ENCODE measurements at places on chromosomes 1 and 21.

DNA sequence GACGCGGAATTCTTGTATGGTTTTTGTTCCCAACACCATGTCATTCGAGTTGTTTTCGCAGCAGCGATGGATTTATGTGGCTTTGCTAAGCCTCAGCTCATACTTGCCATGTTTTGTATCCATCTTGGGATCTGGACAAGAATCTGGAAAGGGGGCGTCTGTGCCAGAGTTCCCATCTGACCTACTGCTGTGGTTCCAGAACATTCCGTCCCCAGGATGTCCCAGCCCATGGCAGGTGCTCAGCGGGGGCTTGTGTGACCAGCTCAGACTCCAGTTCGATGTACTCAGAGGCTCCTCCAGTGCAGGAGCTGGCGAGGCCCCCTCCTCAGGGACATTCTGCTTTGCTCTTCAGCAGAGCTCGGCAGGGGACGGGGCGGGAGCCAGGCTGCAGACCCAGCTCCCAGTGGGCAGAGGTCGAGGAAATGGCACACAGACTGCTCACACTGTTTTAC is 24.0 kb upstream of the ADARB1 start:
- no peak for DNase-seq

DNA sequence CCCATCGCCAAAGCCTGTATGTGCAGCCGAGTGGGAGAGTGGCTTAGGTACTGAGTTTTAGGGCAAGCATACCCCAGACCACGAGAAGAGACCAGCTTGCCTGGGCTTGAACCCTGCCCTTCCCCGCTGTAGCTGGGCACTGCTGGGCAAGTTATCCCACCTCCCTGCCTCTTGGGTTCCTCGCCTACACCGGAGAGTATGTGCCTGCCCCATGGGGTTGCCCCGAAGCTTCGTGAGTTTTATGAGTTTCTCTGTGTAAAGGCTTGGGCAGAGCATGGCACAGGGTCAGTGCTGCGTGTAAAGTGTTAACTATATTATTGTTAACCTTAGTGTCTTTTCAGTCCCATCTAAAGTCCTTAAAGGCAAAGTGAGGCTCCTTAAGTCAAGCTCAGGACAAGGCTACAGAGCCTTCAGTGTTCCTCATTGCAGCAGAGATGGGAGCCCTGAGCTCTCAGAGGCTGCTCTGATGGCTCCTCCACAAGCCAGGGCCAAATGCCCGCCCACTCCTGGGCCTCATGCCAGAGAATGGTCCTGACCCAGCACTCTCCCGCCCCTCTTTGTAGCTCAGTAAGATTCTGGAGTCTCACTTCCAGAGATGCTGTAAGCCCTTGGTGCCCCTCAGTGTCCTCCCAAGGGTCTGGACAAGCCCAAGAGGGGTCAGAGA is 37.0 kb upstream of the KCNA10 start:
- DNase-seq: no peak

DNA sequence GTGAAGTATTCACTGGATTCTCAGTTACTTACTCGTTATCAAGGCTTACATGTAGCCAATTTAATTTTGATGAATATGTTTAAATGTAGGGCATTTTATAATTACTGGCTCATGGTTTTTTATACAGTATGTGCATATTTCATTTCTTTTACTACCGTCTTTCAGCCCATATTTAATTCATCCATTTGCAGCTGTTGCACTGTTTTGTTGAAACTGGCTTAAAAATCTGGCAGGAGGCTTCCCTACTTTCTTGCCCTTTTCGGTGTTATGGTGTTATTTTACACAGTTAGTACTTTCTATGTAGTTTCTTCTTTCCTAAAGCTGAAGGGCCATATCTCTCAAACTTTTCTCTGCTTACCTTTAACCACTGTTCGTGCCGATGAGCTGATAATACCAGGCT is 54.2 kb downstream of the ITSN1 start:
- DNase-seq: no peak

GRCh38 chr1:47751193-47751592 is 246.0 kb downstream of the TRABD2B start:
- peak; percentile 98 for DNase-seq

- DNase-seq: no peak
Observed at GRCh38 chr1:62357916-62358315, 38.7 kb upstream of the KANK4 start.

DNA sequence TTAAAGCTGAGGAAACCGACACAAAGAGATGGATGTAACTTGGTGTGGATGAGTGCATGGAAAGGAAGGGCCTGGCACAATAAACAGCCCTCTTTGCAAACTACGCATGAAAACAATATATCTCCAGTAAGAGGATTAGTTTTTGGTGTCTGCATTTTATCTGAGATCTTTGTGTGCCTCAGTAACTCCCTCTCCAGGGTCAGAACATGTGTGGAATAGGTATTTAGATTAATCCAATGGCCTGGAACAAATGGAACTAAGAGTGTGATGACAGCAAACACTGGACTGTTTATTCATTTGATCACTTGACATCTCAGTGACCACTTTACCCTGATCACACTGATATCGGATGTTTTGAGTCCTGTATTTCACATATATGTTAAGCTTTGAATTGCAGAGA is 45.3 kb downstream of the AKNAD1 start:
- no peak for DNase-seq

DNA sequence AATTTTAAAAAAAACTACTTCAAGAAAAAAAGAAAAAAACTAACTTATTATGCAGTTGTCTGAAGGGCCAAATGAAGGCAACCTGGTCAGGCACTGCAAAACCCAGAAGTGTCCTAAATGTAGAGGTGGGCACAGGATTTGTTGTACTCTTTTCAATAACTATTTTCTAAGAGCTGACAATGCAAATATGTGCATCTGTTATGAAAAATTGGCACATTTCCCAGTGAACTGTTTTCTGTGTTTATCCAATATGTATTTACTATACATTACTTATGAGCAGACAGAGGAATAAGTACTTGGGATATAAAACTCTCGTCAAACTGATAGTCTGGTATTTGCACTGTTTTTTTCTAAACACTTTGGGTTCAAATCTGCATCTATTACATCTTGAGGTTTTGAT is 188.0 kb upstream of the C21orf91 start:
- no peak for DNase-seq

- peak; percentile 88 for DNase-seq
Observed at GRCh38 chr1:48644905-48645605, 131.6 kb downstream of the BEND5 start.

- no peak for DNase-seq
Observed at GRCh38 chr1:184648856-184649201, 105.8 kb downstream of the EDEM3 start.

DNA sequence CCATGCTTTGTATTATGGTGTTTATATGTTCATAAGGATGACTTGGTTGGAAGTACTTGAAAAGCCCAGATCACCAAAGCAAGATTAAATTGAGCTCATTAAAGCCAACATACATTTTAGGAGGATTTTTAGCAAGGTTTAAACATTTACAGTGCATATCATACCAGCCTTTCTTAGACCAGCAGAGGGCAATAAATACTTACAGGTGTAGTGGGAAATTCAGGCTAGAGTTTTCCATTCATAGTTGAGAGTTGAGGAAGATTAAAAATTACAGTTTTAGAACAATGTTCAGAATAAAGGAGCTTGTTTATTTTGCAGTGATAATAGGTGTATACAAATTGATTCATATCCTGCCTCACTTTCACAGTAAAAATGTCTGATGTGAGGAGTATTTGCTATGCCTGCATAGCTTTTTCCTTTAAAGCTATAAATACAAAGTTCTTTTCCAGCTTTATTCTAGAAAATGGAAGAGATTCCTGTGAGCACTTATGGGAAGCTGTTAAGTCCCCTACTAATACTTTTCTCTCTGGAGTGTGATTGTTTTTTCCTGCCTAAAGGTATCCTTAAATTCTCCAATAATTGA is 35.3 kb downstream of the DTL start:
- peak; percentile 3 for DNase-seq

DNA sequence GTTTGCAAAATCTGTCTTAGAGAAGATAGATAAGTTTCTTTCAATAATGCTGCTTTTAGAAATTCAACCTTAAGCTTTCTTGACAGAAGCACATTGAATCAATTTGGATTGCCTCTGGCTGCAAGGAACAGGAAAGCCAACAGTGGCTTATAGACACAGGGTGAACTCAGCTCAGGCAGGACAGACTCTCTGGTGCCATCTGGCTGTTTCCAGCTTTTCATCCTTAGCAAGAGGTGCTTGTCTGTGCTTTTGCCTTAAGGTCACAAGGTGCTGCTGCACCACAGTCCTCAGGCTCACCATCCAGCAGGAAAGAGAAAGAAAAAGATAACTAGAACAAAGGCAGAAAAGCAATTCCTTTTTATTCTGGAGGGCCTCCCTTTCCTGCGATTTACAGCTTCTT is 93.7 kb upstream of the ETS2 start:
- DNase-seq: peak; percentile 16

- DNase-seq: no peak
Observed at GRCh38 chr1:213858581-213858980, 129.2 kb upstream of the PROX1 start.

DNA sequence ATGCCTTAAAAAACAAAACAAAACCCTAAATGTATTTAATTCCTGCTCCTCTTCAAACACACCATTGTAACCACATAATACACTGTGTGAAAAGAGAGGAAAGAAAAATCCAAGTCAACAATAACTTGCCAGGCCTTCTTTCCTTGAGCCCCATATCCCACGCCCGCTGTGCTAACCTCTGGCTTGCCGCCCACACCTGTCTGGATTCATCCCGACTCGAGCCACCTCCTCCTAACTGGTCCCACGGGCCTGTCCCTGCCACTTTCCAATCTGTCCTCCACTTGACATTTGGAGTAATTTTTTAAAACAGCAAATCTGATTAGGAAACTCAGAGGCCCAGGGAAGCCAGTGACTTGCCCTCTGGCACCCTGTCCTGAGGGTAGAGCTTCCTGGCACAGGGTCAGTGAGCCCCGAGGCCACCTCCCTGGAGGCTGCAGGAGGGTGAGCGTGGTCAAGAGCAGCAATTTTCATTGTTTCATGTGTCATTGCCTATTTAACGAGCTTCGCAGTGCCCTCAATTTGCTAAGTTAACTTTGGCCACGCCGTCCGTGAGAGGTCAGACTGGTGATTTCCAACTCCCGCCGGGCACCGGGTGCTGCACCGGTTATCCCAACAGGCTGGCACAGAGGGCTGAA is 54.1 kb downstream of the B3GALT5 start:
- DNase-seq: no peak

GRCh38 chr1:29807689-29808088 is 571.4 kb downstream of the PTPRU start:
- DNase-seq: no peak

- DNase-seq: no peak
Observed at GRCh38 chr1:66757722-66758240, 5.5 kb downstream of the DYNLT5 start.

GRCh38 chr1:57474137-57474750 is 50.4 kb upstream of the DAB1 start:
- DNase-seq: no peak

- DNase-seq: no peak
Observed at GRCh38 chr1:242873661-242874060, 349.2 kb upstream of the PLD5 start.

GRCh38 chr1:163924041-163924440 is 602.3 kb downstream of the NUF2 start:
- DNase-seq: no peak

- no peak for DNase-seq
Observed at GRCh38 chr1:234918961-234919761, 209.5 kb downstream of the TOMM20 start.

GRCh38 chr21:41497008-41497407 is 10.9 kb downstream of the TMPRSS2 start:
- DNase-seq: no peak

DNA sequence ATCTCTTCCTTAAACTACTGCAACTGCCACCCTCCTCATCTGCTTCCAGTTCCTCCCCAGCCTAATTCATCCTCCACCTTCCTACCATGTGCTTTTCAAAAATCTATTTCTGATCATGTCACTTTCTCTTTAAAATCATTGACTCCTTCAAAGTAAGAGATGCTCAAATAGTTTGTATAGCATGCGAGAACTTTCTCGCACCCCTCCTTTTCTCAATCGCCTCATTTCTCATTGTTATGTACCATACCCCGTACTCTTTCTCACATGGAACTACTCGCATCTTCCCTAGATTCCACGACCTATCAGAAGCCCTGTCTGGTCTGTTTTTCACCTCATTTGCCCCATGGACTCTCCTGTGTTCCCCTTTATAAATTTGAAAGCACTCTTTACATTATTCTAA is 238.2 kb downstream of the NRIP1 start:
- no peak for DNase-seq

DNA sequence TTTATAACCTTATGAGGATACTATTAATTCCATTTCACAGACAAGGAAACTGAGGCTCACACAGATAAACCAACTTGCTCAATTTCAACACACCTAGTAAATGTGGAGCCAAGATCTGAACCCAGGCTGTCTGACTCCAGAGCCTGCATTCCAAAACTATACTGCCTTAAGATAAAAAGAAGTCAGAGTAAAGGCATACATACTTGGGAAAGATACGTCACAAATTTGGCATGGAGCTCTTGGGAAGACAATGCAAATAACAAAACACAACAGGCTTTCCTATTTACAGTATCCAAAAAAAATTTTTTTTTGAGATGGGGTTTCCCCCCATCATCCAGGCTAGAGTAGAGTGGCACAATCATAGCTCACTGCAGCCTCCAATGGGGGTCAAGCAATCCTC is 5.9 kb downstream of the AKT3 start:
- DNase-seq: no peak

- DNase-seq: peak; percentile 46
Observed at GRCh38 chr1:233057836-233058235, 107.4 kb downstream of the NTPCR start.

DNA sequence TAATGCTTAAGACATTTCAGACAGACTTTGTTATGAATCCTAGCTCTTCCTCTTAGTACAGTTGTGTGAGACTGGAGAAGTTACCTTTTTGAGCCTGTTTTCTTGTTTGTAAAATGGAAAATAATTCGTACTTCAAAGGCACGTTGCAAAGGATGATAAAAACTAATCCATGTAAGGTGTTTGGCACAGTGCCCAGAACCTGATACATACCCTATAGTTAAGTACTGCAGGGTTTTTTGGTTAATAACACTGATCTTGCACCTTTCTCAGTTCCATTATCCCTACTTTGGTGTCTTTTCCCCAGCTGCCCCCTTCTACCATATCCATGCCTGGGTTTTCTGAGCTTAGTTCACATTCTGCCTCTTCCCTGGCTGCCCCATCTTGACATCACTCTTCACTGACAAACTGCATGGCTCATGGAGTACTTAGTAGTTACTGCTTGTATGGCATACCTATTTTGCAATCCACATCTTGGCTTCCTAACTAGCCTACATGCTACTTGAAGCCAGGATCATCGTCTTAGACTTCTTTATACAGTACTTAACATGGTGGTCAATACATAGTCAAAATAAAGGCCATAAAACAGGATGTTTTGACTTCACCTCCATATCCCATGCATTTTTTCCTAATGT is 10.1 kb downstream of the CCDC185 start:
- DNase-seq: no peak

DNA sequence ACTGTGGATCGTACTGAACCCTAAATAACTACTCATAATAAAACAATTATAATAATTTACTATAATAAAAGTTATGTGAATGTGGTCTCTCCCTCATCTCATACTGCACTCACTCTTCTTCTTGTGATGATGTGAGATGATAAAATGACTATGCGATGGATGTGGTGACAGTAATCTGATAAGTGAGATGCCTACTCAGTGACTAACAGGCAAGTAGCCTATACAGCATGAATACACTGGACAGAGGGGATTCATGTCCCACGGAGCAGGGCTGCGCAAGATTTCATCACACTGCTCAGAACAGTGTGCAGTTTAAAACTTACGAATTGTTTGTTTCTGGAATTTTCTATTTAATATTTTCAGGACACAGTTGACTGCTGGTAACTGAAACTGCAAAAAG is 304.0 kb downstream of the DUSP10 start:
- DNase-seq: no peak

Measured in NCI-H2029 treated with DMSO at 0.1 percent for 48 hours (cell line).